ENCODE measurements at places on chromosomes 6 and 20.

DNA sequence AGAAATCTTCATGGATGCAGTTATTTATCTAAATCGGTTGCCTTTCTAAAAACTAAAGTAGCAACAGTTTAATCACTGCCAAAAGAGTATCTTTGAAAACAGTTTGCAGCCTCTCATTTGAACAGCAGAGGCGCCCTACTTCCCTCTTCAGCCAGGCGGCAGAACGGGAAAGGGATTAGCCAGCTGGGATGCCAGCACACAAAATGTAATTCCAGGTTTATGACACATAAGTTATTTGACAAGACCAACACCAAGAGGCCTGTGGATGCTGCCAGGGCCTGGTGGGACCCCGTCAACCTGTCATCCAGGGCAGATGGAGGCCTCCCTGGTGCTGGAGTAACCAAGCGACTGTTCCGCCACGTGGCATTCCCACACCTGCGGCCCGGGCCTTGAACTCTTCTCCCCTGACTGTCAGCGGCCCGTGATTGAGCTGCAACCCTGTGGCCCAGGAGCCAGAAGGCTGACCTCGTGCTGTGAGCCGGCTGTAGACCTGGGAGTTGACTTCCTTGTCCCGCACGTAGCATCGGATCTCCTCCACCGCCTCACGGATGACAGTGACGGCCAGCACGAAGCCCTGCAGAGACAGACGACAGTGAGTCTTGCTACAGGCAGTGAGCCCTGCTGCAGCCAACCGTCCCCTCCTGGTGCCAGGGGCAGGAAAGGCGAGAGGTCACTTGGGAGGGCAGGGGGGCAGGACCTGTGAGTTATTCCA, 55.5 kb downstream of the ATP9A start:
- no peak for DNase-seq

DNA sequence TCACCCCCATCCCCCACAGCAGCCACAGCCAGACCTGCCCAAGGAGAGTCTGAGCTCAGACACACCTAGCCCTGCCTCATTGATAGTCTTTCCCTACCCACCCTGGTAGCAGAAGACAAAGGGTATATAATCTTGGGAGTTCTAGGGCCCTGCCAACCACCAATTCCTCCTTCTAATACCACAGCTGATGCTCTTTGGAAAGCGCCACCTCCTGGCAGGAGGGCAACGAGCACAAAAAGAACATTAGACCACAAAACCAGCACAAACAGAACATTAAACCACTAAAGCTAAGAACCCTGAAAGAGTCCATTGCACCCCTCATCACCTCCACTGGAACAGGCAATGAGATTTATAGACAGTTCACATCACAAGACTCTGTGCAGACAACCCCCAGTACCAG, 195.8 kb upstream of the FUT9 start:
- DNase-seq, result no peak

DNA sequence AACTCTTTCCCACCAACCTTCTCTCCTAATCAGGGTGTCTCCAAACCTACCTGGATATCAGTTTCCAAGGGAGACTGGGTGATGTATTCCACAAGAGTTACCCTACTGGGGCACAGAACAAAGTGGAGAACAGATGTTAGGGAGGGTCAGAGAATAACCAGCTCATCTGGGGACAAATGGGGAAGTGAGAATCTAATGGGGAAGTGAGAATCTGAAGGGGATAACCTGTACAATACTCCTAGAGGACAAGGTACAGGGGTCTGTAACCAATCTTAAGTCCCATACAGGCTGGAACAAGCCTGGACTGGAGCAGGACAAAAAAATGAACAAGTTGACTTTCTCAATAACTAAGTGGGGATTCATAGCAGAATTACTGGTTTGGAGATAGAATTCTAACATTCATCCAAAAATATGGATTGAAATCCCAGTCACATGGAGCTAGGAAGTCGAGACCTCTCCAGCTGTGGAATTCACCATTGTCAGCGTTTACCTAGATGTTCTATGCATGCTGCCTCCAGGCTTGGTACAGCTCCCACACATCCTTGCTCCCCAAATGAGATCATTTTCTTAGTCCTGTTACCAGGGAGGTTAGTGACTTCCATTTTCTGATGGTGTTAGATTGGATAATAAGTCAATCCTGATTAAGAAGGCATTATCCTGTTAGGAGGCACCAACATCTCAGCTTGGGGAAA, 214.8 kb upstream of the MOCS1 start:
- DNase-seq, result no peak

DNA sequence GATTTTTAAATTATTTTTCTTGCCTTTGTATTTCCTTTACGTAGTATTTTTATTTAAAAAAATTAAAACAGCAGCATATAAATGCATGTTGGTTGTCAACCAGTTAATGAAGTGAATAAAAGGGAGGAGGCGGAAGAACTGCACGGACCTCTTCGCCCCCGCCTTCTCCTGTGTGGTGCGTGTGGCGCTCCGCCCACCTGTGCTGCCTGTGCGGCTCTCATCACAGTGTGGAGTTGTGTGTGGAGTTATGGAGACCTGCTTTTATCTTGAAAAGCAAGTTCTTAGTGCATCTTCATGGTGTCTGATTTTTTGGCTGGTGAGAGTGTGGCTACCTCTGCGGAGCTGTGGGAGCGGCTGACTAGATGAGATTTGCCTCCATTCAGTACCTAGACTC, 58.4 kb downstream of the PTPN1 start:
- no peak for DNase-seq

DNA sequence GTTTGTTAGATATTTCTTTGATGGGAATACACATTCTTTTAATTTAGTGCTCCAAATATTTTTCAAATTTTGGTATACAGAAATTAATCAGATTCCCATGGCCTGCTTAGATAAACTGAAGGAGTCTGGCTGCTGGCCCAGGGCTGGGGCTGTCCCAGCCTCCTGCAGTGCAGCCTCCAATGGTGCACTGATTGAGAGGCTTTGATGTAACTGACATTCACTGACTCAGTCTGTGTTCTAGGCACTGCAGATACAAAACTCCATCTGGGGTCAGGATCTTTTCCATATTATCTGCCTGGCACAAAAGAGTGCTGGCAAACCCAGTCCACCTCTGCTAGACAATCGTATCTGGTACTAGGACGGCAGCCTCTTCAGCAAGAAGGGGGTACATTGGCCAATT, 64.8 kb downstream of the GRIK2 start:
- no peak for DNase-seq

- no peak for DNase-seq
Observed at GRCh38 chr6:85065831-85066230, 301.4 kb upstream of the TBX18 start.

GRCh38 chr20:35281506-35282101, 3.0 kb downstream of the EIF6 start:
- DNase-seq, result no peak

GRCh38 chr6:15330174-15330944, 84.5 kb downstream of the JARID2 start:
- no peak for DNase-seq

- no peak for DNase-seq
Observed at GRCh38 chr6:126227833-126228702, 111.8 kb upstream of the CENPW start.

DNA sequence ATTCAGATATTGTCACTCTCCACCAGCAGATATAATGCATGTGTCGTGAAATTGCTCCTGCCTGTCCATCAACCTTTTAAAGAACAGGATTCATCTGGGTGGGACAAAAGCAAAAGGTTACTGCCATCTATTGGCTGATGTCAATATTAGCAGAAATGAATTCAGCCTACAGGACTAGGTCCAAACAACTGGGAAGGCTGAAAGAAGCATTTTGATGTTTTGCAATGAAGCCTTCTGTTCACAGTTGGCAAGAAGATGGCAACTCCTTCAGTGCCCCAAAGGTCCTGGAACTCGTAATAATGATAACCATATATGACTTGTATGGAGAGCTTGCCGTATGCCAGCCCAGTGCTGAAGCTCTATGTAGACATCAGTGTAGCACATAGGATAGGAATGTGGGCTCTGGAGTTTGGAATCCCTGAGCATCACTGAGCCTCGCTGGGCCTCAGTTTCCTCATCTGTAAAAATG, 7.5 kb downstream of the BCAS1 start:
- no peak for DNase-seq

GRCh38 chr6:12592634-12593033, 123.9 kb upstream of the PHACTR1 start:
- DNase-seq, result no peak

GRCh38 chr6:148814082-148814790, 67.4 kb downstream of the UST start:
- no peak for DNase-seq

- no peak for DNase-seq
Observed at GRCh38 chr20:4568361-4568959, 153.2 kb upstream of the PRND start.

- no peak for DNase-seq
Observed at GRCh38 chr6:71599359-71599758, 287.0 kb upstream of the RIMS1 start.

DNA sequence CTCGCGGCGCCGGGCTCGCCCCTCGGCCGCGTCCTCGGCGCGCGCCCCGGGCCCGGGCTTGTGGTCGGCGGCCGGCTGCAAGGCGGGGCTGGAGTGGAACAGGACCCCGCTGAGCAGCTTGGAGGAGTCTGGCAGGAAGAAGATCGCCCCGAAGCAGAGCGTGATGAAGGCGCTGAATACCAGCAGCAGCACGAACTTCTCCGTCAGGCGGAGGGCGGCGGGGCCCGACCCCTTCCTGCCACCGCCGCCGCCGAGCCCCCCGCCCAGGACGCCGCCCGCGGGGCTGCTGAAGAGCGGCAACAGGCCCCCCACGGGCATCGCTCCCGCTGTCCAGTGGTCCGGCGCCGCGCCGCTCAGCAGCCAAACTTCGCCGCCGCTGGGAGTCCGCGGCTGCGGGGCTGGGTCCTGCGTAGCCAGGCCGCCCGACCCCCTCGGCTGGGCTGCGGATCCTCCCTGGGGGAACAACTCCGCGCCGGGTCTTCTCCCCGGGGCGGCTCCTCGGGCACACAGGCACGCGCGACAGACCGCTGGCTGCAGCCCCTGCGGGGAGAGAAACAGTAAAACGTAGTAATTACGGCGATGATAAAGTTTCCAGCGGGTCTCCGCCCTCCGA, 707 bp downstream of the MAN1A1 start:
- peak; percentile 77 for DNase-seq

GRCh38 chr20:62623488-62624324, 18.6 kb upstream of the SLCO4A1 start:
- peak; percentile 91 for DNase-seq
